ENCODE measurements at places on chromosomes 4 and X.

DNA sequence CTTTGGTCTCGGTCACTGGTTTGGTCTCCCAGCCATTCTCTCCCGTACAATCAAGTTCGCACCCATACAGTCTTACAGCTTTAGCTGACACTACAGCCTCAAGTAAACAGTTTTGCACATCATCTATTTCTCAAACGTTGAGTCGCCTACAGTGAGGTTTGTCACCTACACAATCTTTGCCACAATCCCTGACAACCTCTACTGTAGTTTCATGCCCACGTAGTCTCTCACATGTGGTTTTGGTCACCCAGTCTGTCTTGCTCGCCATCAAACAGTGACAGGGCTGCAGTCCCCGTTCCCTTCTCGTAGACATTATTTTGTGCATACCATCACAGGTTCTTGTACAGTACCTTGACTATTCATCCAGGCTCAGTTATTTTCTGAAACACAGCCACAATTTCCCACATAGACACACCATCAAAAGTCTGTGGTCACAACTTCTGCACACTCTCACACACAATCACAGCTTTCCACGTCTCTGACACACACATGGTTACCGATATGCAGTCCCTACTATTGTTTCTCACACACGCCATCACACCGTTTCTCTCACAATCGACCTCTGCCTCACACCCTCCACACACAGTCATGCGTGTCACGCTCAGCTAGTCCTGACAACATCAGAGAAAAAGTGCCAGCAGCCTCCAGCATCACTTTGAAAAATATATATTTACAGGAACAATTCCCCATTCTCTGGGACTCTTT, 5.3 kb upstream of the CFP start:
- no peak for DNase-seq

DNA sequence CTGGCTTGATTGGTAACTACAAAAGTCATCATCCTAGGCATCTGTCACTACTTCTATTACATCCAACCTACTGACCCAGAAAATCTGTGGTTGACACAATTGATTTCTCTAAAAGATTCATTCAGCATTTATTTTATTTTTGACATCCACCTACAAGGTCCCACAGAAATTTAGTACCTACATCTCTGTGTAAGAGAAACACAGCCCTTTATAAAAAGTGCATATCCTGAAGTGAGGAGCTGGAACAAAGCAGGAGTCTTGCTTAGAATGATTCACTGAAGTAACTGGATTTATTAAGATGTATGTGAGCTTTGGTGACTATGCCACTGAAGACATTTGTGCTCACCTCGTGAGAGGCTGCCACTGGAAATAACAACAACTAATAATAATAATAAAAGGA, 391.0 kb downstream of the GPAT3 start:
- no peak for DNase-seq

- DNase-seq = no peak
Observed at GRCh38 chrX:17453788-17454187, 78.8 kb downstream of the NHS start.

GRCh38 chr4:110620691-110621327, 2.1 kb downstream of the PITX2 start:
- DNase-seq = no peak

- no peak for DNase-seq
Observed at GRCh38 chr4:113820108-113820507, 58.6 kb upstream of the CAMK2D start.

- peak; percentile 69 for DNase-seq
Observed at GRCh38 chr4:49032440-49033161, 46.5 kb downstream of the CWH43 start.

DNA sequence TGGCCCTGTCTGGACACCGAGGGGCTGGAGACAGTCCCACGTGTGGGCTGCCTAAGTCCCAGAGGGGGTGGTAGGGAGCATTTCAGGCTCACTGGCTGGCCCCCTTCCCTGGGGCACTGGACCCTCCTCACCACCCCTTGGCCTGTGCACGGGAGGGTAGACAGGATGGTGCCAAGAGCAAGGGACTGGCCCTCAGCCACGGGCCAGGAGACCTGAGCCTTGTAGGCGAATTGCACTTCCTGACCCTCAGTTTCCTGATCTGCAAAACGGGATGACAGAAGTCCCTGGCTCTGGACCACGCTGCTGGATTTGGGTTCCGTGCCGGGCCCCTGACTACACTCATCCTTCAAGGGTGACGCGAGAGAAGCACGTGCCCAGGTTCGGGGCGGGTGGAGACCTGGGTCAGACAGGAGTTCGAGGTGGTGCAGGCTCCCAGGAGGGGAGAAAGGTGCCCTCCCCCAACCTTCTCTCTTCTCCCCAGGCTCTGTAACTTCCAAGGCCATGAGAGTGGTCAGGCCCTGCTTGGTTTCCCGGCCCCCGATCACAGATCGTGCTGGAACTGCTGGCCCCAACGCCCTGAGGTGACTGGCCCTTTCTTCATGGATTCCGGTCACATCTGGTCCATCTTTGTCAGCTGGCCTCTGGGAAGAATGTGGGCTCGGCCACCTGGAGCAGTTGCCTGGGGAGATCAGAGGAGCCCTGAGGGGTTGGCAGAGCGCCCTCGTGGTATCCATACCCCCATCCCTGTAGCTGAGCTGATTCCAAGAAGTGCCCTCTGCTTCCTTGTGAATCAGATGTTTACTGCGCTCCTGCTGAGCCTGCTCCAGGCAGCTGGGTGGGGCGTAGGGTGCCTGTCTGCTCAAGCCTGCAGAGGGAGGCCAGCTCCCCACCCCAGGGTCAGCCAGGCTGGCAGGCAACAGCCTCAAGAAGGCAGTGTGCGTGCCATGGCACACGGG, 3.3 kb downstream of the SH3BP2 start:
- DNase-seq = no peak

- no peak for DNase-seq
Observed at GRCh38 chr4:55879224-55879623, 25.8 kb downstream of the EXOC1 start.

- DNase-seq = peak; percentile 14
Observed at GRCh38 chr4:184889666-184890335, 64.0 kb upstream of the ACSL1 start.

DNA sequence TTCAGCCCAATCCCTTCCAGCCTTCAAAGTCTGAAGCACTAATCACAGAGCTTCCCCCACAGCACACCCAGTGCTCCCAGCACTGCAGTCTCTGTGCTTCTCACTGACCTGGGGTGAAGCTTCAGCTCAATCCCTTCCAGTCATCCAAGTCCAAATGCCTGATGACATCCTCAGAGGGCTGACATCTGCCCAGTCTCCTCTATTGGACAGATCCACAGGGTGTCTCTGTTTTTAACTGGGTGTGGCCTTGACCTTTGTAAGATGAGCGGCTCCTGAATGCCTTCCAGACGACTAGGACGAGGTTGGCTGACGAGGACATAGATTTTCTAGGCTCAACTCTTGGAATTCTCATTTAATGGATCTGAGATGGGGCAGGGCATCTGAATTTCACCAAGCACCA, 7.6 kb upstream of the SLC2A9 start:
- no peak for DNase-seq

GRCh38 chr4:144720491-144720890, 74.5 kb downstream of the HHIP start:
- no peak for DNase-seq

- no peak for DNase-seq
Observed at GRCh38 chrX:123846577-123847038, 13.2 kb upstream of the XIAP start.

GRCh38 chr4:124266721-124267120, 445.8 kb downstream of the ANKRD50 start:
- DNase-seq = no peak

DNA sequence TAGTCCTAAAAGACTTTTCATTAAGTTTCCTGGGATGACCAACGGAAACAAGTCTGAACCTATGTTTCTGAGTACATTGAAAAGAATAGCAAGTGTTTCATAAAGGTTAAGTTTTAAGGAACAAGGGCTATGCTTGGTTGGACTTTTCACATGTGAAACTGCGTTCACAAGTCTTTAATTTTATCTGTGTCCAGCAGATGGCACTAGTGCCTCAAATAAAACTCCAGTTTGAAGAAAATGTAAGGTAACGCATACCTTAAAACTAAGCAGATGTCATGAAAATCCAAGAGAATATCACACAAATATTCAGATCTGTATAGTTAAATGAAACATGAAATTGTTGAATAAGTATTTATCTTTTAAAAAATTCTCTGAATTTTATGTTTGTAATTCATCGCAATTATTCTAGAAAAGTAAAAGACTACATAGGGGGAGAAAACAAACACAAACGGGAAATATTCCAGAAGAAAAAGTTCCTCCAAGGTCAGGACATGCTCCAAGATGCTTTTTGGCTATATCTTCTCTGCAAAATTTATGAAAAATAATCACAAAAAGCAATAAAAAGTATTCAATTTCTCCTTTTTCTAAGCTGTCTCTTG, 89.6 kb upstream of the MAD2L1 start:
- peak; percentile 56 for DNase-seq

DNA sequence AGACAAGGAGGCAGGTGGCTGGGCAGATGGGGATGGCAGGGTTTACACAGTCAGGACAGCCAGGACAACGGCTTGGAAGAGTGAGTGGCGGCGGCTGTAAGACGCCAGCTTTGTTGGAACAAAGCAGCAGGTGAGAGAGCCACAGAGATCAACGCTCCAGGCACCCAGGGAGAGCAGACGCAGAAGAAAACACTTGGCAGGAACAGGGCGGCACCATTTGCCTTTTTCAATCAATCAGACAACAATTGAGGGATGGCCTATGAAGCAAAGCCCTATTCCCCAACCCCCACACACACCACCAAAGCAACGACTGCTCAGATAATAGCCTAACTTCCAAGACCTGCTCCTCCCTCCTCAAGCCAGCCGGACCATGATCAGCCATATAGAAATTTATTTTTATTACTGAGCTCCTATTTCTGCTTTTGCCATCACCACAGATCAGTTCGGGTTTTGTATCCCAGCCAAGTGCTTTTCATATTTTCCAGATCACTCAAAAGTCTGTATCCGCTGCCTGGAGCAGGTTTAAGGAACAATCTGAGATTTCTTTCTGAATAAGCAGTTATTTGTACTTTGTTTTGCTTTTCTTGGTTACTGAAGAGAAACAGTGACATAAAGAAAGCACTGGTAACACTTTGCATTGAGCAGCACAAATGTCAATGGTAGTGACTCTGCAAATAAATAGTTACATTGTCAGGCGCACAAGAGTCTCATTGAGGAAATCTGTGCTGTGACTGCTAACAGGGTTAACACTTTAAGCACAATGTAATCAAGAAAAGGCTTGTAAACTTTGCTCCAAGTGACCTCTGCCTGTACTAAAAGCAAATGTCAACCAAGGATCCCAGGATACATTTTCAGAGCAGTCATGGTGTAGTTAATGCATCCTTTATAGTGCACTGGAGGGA, 81.8 kb upstream of the RBPJ start:
- DNase-seq = no peak

DNA sequence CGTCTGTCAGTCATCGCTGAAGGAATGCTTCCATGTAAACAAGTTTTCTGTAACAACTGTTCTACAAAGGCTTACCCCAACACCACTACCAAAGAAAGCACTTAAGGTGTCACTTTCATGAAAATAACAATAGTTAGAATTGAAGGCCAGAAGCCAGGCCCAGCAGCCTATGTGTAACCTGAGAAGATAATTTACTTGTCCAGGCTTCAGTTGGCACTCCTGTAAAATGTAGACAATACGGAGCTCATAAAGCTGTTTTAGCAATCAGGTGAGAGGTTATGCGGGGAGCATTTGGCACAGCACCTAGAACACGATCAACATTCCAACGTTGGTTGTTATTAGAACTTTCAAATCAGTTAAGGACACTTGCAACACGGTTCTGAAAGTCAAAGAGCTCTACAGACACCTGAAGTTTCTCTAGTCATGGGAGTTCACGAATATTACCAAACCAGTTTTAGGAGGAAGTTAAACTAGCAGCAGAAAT, 15.7 kb downstream of the ADGRA3 start:
- DNase-seq = no peak

GRCh38 chr4:124694946-124695598, 17.5 kb downstream of the ANKRD50 start:
- no peak for DNase-seq

GRCh38 chrX:118965395-118965794, 9.0 kb upstream of the LONRF3 start:
- DNase-seq = no peak

GRCh38 chr4:48180234-48180633, 46.2 kb upstream of the TXK start:
- DNase-seq = peak; percentile 65

GRCh38 chr4:38952017-38952416, 80.2 kb downstream of the TMEM156 start:
- DNase-seq = no peak

DNA sequence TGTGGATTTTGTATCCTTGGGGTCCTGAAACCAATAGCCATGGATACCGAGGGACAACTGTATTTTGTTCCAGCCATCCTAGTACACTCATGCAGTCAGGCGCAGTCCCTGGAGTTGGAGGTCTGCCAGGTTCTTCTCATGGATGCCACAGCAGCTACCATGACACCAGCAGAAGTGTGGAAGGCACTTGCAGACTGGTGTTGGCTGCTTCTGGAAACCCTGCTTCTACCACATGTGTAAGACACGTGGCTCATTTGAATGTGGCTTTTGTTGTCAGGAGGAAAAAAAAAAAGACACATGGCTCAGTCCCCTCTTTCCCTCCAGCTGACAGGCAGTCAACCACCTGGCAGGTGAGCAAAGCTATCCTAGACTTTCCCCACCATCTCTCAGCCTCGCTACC, 19.4 kb downstream of the DRD5 start:
- no peak for DNase-seq

DNA sequence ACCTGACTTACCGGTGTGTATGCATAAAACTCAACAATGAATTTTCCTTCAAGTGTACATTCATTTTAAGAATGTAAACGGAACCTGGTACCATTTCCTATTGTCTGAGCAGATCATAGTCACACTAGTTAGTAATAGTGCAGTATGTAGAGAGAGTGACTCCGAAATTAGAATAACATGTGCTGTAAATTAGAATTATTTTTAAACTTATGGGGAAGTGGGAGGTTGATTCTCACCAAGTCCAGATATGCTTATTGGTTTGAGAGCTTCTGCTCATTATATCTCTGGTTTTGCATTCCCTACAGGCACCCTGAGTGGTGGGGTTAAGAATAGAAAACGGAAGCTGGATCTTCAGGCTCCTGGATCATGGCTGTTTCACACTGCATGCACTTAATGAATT, 39.6 kb downstream of the KLF3 start:
- no peak for DNase-seq

DNA sequence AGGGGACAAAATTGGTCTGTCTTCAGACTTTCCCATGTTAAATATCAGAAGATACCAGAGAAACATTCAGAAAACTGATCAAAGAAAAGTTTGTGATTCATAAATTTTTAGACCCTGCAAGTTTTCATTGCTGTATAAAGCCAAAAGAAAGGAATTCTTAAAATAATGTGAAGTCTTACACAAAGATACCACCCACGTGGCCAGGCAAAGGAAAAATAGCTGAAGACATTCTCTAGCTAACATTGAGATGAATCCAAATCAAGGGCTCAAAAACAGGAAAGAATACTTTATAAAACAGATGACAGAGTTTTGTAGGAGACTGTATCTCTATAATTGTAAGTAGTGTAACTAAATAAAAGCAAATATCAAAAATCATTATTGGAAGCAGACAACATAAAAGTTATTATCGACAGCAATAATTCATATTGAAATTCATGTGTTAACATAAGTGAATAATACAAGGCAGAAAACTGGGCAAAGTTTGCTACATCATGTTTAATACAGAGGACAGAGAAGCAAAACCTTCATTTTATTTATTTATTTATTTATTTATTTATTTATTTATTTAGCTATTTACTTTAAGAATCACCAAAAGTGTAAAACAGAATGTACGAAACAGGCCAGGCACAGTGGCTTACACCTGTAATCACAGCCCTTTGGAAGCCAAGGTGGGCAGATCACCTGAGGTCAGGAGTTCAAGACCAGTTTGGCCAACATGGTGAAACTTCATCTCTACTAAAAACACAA, 204.6 kb upstream of the SLIT2 start:
- no peak for DNase-seq

GRCh38 chr4:3368841-3369760, 72.7 kb upstream of the HGFAC start:
- no peak for DNase-seq
